ENCODE measurements at places on chromosomes 5 and 9. TPM values are rescaled to one million over a fixed set of nuclear protein-coding genes. Genes with fewer than 3 reads are reported as not detected.

GFPT2 gene
- polyA plus RNA-seq, result 5.8 TPM

DNA sequence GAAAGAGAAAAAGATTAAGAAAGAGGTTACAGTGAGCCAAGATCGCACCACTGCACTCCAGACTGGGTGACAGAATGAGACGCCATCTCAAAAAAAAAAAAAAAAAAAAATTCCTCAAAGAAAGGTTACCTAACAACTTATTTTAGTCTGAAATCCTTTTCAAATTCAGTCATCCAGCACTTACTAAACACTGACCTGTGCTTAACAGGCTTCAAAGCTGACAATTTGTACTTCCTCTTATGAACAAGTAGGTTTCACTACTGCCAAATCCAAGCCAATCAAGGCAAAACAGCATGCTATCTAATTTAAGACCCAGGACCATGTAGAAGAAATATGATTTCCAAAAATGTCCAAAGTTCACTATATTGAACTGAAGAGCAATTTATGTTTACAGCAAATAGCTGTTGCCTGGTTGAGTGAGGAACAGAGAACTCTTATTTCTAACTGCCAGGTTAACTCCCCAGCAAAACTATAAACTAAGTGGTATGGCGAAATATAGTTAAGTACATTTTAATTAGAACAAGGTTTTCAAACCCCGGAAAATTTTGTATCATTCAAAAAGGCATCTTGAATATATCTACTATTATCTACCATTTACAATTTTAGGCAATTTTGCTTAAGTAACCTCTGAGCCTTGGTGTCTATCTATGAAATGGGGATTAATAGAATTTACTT is 13.4 kb downstream of the PWWP2A start:
- H3K4me1 ChIP-seq, result no peaks in the 10 kb centered on the region
- peaks cover 19% of the 10 kb centered on the region for H3K36me3 ChIP-seq
- no peak overlapping the region for H3K4me3 ChIP-seq

SSNA1 gene
- polyA plus RNA-seq, result 66.0 TPM

SARDH gene
- polyA plus RNA-seq, result 4.5 TPM

DNA sequence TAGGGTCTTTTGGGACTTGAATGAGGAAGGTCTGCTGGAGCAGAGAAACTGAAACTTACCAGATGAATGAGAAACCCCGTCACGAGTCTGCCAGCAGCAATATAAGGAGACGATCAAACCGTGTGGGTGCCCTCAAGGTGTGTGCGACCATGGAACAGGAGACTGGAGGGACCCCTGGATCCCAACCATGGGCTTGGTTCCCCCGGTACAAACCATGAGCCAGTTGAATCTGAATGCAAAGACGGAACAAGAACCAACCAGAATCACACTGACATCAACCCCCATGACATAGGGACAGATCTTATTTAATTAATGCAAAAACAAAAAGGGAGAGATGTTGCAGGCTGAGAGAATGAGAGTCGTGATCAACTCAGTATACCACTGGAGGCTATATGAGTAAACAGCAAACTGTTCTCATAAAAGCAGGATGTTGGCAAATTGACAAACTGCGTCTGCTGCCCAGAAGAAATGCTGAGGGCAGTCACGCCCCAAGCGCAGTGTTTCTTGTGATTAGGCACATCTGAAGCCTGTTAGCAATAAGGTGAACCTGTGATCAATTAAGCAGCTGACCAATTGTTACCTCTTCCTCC is 475.5 kb upstream of the ACO1 start:
- no peaks in the 10 kb centered on the region for H3K4me1 ChIP-seq
- no peaks in the 10 kb centered on the region for H3K27me3 ChIP-seq
- no peak overlapping the region for H3K27ac ChIP-seq
- no peak overlapping the region for H3K4me3 ChIP-seq
- H3K36me3 ChIP-seq, result no peaks in the 10 kb centered on the region
- no peak for DNase-seq

DNA sequence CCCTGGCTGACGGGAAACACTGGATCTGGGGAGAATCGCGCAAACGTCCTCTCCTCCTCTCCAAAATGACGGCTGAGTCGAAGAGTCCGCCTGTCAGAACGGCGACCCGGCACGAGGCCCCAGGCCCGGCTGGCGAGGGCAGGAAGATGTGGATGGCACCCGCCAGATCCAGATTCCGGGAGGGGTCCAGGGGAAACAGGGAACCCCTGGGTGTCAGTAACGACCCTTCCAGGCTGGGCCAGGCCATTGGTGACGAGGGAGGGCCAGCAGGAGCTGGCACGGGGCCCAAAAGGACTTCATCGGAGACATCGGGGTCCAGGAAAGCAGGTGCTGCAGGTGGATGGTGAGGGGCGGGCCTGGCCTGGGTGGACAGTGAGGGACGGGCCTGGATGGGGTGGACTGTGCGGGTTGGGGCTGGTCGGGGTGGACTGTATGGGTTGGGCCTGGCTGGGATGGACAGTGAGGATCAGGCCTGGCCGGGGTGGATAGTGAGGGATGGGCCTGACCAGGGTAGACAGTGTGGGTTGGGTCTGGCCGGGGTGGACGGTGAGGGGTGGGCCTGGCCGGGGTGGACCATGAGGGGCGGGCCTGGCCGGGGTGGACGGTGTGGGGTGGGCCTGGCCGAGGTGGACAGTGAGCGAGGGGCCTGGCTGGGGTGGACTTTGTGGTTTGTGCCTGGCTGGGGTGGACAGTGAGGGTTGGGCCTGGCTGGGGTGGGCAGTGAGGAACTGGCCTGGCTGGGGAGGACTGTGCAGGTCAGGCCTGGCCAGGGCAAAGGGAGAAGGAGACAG is 14.0 kb downstream of the SLC6A3 start:
- H3K36me3 ChIP-seq, result no peaks in the 10 kb centered on the region
- H3K4me1 ChIP-seq, result no peaks in the 10 kb centered on the region
- DNase-seq, result no peak
- H3K27ac ChIP-seq, result no peak overlapping the region
- no peaks in the 10 kb centered on the region for H3K27me3 ChIP-seq

MTMR12 gene
- 19.1 TPM for polyA plus RNA-seq

- H3K4me3 ChIP-seq, result no peak overlapping the region
- no peak for DNase-seq
- H3K36me3 ChIP-seq, result peaks cover 36% of the 10 kb centered on the region
- H3K4me1 ChIP-seq, result peaks cover 6% of the 10 kb centered on the region
- no peaks in the 10 kb centered on the region for H3K27me3 ChIP-seq
- no peak overlapping the region for H3K27ac ChIP-seq
These were observed 137.3 kb upstream of the RETREG1 start for GRCh38 chr5:16754086-16754485.

DNA sequence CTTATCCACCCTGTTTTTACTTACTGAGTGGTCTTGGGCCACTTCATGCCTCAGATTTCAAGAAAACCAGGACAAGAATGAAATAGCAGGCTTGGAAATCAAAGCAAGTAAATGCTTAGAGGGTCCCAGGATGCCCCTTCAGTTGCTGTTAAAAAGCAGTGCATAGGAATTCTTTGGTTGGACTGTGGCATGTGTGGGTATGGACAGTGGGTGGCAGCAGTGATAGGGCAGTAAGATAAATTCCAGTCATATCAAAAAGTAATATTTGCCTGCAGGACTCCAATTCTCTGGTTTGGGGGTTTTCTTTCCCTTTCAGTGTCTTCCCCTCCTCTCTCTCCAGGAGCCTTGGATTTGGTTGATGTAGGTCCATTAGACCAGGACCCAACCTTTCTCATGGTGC is 306.7 kb upstream of the CLINT1 start:
- no peaks in the 10 kb centered on the region for H3K27me3 ChIP-seq
- peaks cover 7% of the 10 kb centered on the region for H3K4me1 ChIP-seq
- no peak overlapping the region for H3K4me3 ChIP-seq
- no peak for DNase-seq

POU5F2 gene
- polyA plus RNA-seq, result 0.03 TPM

DNA sequence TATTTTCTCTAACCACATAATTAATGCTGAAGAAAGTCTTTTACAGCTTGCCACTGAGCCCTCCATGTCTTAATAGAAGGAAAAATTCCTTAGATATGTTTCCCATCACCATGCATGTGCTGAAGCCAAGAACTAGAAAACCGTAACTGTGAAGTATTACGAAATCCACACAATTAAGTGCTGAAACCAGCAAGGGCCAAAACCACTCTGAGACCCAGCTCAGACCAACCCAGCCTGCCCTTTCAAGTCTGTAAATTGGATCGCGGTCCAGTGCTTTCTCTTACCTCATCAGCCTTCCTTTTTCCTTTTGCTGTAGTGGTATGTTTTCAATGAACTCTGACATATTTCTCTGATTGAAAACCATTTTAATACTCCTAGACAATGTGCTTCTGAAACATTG is 26.3 kb downstream of the SEMA5A start:
- H3K36me3 ChIP-seq, result no peaks in the 10 kb centered on the region
- no peaks in the 10 kb centered on the region for H3K27me3 ChIP-seq
- H3K4me1 ChIP-seq, result peaks cover 2% of the 10 kb centered on the region
- H3K4me3 ChIP-seq, result no peak overlapping the region
- no peak for DNase-seq

- H3K27ac ChIP-seq, result no peak overlapping the region
- peaks cover 4% of the 10 kb centered on the region for H3K4me1 ChIP-seq
- no peak overlapping the region for H3K4me3 ChIP-seq
These were observed 53.3 kb downstream of the NSUN2 start for GRCh38 chr5:6579535-6579934.
